Foreskin melanocyte (primary cell): ENCODE measurements at places on chromosomes 12 and 14.

- no peak for DNase-seq
Observed at GRCh38 chr12:45863332-45863731, 127.0 kb downstream of the SCAF11 start.

- no peak for DNase-seq
Observed at GRCh38 chr14:54342806-54343205, 54.0 kb upstream of the CDKN3 start.

- no peak for DNase-seq
Observed at GRCh38 chr12:53200458-53201176, 6.4 kb downstream of the ITGB7 start.

DNA sequence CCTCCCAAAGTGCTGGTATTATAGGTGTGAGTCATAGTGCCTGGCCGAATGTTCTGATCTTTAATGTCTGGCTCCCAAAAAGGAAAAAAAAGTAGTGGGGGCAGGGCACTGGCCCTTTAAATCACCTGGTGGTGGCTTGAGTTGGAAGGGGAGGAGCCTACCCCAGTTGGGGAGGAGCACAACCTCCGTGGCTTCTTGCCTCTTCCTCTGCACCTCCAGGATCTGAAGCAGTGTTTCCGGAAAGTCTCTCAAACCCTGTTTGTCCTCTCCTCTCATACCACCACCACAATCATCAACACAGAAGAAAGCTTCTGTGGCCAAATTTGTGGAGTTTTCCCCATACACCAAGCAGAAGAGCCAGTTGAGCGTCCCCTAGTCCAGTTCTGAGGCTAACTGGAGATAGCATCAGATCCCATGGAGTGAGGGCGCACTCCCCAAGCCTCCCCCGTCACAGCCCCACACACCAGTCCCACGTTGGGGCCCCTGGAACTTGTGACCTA lies 24.3 kb upstream of the RCOR1 start:
- DNase-seq = no peak

GRCh38 chr14:20490563-20490962 lies 14.8 kb upstream of the RNASE10 start:
- DNase-seq = no peak

GRCh38 chr14:103489621-103490020 lies 33.0 kb downstream of the CKB start:
- DNase-seq = no peak

DNA sequence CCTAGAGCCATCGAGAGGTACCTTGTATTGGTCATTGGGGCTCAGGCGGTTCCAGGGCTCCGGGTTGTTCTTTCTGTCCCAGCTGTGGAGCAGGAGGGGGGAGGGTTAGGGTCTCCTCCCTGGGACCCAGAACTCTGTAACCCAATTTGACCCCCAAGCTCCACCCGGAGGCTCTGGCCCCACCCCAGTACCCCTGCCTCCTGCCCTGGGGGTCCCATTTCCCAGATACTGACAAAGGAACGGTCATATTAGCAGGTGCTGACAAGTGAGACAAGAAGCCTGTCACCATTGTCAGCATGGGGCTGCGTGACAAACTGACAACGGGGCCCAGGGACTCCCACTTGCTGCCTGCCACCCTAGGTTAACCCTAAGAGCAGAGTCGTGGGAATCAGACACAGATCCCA lies 6.2 kb downstream of the SHMT2 start:
- DNase-seq = no peak

GRCh38 chr12:16474801-16475200 lies 127.4 kb downstream of the MGST1 start:
- no peak for DNase-seq
